ENCODE measurements at places on chromosomes 6 and 20.

DNA sequence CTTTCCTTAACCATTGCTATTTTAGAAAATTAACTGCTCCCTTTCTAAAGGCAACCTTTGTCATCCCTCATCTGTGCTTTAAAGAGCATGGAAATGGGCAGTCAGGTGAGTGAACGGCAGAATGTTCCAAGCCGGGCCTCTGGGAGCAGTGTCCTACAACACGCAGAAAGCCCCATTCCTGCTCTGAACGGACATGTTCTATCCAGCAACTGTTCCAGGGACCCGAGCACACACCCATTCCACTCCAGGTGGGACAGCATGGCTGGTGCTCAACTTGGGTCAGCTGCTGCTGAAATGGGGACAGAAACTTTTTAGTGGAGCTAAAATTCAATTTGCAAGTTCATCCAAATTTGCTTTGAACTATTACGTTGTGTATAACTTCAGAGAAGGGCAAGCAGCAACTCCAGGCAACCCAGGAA, 26.7 kb downstream of the DIDO1 start:
- DNase-seq, result no peak

DNA sequence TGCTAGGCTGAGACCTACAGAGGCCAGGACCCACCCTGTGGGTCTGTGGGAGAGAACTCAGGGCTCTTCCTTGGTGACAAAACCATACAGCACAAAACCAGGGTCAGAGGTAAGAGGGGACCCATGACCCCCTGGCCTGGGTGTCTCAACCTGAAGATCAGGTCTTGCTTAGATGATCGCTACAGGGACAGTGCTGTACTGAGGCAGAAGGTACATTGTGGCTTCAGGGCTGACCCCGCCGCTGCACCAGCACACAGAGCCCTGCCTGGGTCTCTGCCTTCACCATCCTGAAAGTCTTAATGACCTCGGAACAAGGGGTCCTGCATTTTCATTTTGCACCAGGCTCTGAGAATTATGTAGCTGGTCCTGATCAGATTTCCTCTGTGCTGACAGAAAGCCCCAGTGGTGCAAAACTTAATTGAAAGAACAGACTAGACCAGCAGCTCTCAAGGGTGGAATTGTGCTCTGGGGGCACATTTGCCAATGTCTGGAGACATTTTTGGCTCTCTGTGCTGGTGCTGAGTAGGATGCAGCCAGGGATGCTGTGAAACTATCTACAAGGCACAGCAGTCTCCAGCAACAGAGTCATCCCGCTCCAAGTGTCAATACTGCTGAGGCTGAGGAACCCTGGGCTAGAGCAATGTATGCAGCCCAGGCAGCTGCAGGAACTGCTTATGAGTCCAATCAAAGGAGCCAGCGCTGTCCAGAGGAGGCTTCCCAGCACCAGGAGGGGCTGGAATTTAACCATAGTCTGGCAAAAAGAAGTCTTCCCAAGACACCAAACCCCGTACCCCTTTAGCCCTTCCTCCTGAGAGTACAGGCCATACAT, 254.9 kb downstream of the ERMARD start:
- no peak for DNase-seq

DNA sequence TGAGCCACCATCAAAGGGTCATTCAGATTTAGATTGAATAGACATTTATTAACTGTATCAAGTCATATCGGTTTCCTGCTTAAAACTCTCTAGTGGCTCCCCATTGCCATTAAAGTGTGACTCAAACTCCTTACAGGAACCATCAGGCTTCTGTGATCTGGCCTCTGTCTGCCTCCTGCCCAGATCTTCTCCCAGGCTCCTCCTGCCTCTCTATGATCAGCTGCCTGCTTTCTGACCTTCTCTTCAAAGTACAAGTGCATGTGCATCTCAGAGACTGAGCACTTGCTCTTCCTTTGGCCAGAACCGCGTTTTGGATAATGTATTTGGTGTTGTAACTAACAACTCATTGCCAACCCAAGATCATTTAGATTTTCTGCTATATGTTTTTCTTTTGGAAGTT, 52.7 kb downstream of the IL20RA start:
- DNase-seq, result no peak

DNA sequence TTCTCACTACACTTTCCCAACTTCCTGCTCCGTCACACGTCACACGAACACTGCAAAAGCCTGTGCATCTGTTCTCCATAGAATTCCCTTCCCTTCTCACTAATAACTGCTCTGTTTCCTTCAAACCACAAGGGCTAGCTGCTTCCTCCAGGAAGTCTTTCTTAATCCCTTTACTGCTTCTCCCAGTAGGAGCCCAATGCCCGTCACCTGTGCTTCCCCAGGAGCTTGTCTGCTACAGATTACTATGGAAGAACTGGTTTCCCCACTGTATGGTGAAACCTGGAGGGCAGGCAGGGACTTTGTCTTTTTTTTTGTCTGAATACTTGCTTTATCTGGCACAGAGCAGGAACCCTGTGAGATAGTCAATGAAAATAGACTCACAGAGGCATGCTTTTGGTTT, 444.7 kb upstream of the MAP3K7 start:
- no peak for DNase-seq

DNA sequence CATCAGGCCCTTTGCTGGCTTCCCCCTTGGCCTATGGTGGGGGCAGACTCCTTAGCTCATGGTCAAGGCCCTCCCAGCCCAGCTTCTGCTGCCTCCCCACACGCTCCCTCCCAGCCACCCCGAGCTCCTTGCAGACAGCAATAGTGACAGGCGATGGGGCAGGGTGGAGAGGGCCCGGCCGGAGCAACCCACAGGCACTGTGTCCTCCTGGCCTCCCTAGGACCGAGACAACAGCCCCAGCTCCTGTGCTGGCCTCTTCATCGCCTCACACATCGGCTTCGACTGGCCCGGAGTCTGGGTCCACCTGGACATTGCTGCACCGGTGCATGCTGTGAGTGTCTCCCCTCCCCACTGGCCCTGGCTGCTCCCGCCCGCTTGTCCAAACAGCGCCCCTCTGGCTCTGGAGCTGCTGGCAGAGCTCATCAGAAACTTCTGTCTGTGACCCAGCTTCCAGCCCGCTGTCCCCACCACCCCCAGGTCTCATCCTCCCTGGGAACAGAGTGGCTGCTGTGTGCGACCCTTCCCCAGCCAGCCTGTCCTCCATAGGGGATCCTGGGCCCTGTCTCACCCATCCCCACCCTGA, 21.8 kb downstream of the NPEPL1 start:
- DNase-seq, result peak; percentile 9
